NCI-H1105 (cell line): ENCODE measurements at places on chromosomes 3 and 15.
A peak's percentile ranks its signal among the peaks of the same experiment; 100 is the strongest.

DNA sequence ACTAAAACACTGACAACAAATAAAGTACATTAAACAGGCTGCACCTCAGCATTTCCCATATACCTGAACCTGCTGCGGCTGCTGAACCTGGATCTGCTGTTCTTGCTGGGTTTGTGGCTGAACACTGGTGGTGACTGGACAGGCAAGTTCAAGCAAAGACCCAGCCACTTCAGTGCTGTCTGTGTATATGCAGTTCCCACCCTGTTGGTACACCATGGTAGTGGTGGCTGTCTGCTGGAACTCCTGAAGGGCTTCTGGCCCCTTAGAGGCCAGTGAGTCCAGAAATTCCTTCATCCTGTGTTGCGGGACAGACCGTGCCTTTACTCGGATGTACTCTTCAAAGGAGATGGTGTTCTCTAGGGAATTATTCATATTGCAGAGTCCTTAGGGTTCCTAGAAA lies 17.2 kb downstream of the QRICH1 start:
- DNase-seq, result no peak

DNA sequence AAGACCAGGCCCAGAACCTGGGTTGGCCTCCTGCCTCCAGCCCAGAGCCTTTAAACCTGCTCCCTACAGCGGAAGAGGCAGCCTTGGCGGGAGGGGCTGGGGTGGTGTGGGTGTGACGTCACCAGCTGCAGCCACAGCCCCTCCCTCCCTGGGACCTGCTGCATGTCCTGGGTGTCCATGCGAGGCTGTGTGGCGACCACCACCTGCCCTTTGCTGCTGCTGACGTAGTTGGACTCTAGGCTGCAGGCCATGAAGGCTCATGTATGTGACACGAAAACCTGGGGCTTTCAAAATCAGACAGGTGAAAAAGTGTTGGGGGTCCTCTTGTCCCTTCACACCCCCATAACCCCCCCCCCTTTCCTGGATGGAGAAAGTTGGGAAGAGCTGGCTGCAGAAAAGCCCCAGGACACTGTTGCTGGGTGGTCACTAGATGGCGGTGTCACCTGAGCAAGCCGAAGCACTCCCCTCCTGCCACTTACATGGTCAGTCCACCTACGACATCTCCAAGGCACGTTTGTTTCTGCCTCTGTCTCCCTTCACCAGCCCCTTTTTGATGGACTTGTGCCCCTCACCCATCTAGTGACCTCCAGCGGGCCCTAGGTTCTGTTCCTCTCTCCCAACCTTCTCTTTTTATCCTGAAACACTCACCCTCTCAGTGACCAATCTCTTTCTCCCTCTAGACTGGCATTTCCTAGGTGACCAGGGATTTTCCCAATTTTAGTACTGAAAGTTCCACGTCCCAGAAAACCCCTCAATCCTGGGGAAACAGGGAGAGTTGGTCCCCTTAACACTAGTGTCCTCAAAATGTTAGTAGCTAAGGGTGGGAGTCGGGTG lies 35.2 kb downstream of the SLC6A20 start:
- peak; percentile 18 for DNase-seq

GRCh38 chr3:140285380-140285779 lies 350.4 kb downstream of the CLSTN2 start:
- peak; percentile 1 for DNase-seq

- DNase-seq, result no peak
Measured at GRCh38 chr15:20349774-20350498, 191.7 kb downstream of the GOLGA6L6 start.

DNA sequence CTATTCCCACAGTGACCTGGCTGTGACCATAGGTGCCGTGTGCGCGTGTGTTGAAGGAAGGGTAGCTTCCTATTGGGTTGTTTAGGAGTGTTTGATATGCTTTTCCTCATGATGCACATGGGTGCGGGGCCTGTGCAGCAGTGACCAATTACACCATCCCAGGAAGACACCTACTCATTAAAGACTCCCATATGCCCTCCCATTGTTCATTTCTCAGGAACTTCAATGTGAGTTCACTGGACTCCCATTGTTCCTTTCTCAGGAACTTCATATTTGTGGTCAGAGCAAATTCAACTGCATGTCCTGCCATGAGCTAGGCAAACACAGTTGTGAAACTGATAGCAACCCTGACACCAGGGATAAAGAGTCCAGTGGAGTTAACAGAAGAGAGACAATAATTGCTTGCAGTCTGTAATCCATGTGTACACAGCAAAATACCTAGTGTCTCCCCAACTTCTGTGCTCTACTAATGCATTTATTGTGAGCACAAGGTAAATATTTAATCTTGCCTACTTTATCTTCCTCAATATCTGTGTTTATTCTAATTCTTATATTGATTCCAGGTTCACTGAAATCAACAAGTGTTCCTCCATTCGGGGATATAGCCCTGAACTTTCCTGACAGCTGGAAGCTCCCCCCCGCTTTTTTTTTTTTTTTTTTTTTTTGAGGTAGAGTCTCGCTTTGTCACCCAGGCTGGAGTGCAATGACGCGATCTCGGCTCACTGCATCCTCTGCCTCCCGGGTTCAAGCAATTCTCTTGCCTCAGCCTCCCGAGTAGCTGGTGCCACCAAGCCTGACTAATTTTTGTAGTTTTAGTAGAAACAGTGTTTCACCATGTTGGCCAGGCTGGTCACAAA lies 57.5 kb upstream of the GCNT3 start:
- no peak for DNase-seq

DNA sequence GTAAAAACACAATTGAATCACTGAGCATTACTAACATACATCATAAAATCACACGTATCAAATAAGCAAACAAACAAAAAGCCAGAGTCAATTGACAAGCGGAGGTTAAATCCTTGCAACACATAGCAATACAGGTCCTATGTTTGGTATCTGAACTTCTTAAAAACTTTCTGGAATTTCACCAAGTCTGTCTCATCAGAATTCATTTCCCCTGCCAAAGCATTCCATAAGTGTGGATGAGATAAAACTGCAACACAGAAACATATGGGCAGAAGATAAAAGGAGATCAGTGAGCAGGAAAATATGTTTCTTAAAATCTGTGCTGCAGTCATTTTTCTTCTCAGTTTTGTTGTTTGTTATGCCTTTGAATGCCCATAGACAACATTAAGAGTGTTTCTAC lies 1155.5 kb downstream of the TBL1XR1 start:
- DNase-seq, result no peak

- no peak for DNase-seq
Measured at GRCh38 chr3:19348941-19349564, 200.7 kb downstream of the KCNH8 start.

DNA sequence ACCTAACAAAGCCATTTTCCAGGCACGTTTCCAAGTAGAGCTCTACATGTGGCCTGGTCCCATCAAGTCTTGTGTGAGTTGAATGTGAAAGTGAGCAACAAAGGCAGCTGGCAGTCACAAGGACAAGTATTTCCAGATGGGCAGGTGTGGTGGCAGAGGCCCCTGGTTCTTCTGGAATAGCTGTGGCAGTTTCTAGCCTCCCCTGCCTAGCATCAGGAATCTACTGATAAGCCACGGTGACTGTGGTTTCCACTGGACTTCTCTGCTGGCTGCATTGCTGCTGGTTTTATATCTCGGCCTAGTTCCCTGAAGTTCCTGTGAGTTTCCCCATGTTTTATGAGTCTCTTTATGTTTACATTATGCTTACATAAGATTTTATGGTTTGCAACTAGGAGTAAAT lies 117.7 kb downstream of the GOLIM4 start:
- DNase-seq, result peak; percentile 79

DNA sequence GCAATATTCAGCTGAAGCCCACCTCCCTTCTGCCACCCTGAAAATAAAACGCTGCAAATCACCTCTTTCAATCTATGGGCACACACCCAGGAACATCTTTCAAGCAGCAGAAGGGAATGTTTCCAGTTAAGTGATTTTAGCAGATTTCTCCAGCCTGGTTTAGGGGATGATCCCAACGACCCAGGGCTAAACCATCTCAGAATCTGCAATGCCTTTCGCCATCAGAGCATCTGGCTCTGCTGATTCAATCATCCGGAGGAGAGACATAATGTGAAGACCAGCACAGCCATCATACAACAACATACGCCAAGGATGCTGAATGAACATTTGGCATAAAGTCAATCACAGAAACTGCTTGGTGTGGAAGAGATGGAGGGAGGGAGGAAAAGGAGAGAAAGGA lies 15.5 kb upstream of the LRRN1 start:
- no peak for DNase-seq

GRCh38 chr3:39639344-39640236 lies 169.8 kb upstream of the MYRIP start:
- DNase-seq, result no peak

- DNase-seq, result no peak
Measured at GRCh38 chr3:118180853-118181252, 853.8 kb downstream of the IGSF11 start.

DNA sequence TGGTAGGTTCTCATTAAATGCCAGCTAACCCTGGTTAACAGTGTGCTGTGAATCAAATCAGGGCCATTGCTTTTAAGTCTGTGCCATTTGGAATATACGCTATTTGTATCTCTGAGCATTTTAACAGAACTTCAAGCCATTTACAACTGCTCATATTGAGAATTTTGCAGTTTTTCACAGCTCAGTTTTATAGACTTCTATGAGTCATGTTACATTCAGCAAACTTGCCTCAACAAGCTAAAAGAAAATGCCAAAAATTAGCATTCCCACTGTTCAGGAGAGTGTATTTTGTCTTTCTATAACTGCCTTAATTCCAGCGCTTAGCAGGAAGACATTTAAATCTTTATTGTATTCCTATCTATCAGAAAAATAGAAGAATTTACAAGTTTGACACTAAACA lies 196.4 kb downstream of the GBE1 start:
- DNase-seq, result no peak

DNA sequence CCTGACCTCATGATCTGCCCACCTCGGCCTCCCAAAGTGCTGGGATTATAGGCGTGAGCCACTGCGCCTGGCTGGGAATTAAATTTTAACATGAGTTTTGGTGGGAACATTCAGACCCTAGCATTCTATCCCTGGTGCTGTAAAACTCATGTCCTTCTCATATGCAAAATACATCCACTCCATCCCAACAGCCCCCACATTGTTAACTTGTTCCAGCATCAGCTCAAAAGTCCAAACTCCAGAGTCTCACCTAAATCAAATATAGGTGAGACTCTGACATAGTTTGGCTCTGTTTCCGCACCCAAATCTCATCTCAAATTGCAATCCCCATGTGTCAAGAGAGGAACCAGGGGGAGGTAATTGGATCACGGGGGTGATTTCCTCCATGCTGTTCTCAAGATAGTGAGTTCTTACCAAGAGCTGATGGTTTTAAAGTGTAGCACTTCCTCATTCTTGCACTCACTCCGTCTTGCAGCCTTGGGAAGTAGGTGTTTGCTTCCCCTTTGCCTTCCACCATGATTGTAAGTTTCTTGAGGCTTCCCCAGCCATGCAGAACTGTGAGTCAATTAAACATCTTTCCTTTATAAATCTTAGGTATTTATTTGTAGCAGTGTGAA lies 96.2 kb upstream of the PLCL2 start:
- DNase-seq, result no peak

DNA sequence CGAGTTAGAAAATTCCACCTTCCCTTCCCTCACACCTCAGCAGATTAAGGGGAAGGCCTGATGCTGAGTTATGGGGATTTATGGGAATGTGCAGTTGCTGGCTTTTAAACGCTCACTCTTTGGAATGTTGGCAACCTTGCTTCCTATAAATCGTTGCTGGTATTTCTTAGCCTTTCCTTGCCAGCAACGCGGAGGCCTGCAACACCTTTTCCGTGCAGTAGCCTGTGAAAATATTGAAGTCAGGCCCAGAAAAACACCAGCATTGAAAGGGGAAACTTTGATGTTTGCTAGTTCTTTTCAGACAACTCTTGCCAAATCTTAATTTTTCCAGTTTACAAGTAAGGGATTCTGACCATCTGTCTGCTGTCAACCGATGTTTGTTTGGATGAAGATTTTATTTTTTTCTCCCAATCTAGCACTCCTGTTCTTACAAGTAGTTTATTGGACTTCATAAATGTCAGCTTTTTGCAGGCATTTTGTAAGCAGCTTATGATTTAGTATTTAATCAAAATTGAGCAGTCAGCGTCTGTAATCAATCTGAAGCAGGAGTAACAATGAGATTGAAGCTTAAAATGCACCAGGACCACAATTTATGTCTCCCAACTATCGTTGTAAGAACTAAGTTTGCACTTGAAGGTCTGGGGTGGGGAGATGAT lies 251.0 kb downstream of the RPLP1 start:
- DNase-seq, result no peak

GRCh38 chr3:46221391-46221790 lies 13.3 kb upstream of the CCR1 start:
- no peak for DNase-seq

DNA sequence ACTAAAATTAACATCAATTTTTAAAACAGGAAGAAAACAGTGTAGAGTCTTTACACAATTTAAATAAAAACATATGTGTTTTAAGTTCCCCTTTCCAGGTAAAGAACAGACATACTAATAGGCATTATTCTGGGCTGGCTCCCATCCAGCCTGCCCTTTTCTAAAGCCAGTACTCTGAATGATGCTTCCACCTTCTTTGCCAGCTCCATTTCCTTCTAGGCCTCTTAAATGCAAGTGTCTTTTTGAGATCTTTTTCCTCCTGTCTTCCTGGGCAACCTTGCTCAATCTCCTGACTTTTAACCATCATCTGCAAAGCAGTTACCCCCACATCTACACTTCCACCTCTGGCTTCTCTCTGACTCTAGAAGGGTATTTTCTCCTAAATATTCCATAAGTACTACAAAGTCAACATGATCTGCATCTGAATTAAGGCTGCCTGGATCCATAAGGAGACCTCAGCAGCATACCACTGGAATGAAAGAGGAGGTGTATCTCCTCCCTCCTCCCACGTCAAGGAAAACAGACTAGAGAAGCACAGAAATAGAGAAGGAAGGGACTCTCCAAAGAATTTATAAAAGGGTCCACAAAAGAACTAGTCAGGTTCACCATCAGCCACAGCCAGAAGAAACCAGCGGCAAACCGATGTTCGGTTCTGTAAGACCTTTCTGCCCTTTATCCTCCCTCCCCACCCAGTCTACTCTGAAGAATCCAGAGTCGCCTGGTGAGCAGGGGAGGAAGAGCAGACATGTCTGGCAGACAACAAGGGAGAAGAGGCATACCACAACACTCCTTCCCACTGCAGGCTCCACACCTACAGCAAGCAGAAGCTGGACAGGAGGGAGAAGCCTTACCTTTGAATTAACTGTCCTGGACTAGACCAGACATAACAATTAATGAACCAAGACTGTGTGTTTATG lies 47.1 kb downstream of the GOLIM4 start:
- DNase-seq, result no peak

DNA sequence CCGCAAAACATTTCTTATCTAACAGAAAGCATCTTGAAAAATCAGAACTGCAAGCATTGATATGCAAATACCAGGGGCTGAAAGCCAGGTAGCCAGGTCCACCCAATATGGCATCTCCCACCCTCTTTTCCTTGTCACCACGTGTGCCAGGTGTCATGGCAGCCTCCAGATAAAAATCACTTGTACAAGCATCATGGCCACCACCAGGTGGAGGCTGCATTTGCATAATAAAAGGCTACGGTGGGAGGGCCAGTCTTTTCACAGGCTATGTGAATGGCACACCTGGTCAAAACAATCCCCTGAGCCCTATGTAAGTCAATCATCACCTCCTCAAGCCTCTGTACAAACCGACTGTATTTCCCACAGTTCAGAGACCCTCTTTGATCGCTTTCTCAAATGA lies 1233.1 kb upstream of the ALCAM start:
- no peak for DNase-seq

- DNase-seq, result no peak
Measured at GRCh38 chr3:71400986-71401451, 182.5 kb downstream of the FOXP1 start.

GRCh38 chr15:57100136-57100539 lies 181.7 kb downstream of the TCF12 start:
- no peak for DNase-seq

GRCh38 chr3:128297401-128298138 lies 144.3 kb downstream of the EEFSEC start:
- DNase-seq, result no peak
